Epithelial cell of umbilical artery (primary cell): ENCODE measurements at places on chromosomes 2 and 18. TPM values are rescaled to one million over a fixed set of nuclear protein-coding genes. Genes with fewer than 3 reads are reported as not detected.

The CFAP53 gene
- total RNA-seq = 0.30 and 0.32 TPM in 2 replicates

The CDH19 gene
- total RNA-seq = not detected in 2 replicates

The DUSP2 gene
- total RNA-seq = 0.61 and 0.65 TPM in 2 replicates

The SH3RF3 gene
- total RNA-seq = 2.9 and 6.1 TPM in 2 replicates
